ENCODE measurements at places on chromosomes 2 and 18.

DNA sequence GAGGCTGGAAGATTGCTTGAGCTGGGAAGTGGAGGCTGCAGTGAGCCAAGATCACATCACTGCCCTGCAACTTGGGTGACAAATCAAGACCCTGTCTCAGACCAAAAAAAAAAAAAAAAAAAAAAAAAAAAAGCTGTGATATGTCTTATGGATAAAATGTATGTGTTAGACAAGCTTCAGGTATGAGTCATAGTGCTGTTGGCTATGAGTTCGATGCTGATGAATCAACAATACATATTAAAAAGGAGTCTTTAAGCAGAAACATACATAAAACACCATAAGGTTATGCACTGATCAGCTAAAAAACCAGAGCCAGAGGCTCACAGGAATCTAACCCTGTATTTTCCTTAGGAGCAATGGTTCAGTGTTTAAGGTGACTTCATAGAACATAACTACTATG is 332.3 kb downstream of the NCKAP5 start:
- no peak for DNase-seq

GRCh38 chr2:131092458-131093005 is 728 bp downstream of the FAM168B start:
- no peak for DNase-seq

GRCh38 chr18:21100146-21100545 is 11.5 kb downstream of the ROCK1 start:
- no peak for DNase-seq

DNA sequence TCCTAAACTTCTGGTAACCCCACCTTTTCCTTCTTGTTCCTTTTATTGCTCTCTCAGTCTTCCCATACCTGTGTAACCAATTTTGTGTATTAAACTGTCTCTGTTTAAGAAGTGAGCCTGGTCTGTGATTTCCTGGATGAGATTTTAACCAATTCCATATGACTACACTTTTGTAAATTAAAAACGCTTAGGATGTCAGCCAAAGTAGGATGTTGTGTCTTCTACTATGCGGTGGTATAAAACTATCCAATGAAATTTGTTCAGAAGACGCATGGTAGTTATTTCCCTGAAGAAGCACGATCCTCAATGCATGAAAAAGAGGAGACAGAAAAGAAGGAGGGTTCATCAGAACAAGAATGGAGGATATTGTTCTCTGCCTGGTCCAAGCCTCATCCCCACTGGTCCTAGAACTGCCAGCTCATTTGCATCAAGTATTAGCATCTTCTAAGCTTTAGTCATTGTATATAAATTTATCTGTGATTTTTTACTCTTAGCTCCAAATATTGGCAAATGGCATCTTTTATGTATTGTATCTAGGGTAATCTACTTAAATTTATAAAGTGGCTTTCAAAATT is 127.4 kb downstream of the TGIF1 start:
- no peak for DNase-seq

- DNase-seq: no peak
Measured at GRCh38 chr2:27705851-27706622, 42.3 kb downstream of the SLC4A1AP start.

DNA sequence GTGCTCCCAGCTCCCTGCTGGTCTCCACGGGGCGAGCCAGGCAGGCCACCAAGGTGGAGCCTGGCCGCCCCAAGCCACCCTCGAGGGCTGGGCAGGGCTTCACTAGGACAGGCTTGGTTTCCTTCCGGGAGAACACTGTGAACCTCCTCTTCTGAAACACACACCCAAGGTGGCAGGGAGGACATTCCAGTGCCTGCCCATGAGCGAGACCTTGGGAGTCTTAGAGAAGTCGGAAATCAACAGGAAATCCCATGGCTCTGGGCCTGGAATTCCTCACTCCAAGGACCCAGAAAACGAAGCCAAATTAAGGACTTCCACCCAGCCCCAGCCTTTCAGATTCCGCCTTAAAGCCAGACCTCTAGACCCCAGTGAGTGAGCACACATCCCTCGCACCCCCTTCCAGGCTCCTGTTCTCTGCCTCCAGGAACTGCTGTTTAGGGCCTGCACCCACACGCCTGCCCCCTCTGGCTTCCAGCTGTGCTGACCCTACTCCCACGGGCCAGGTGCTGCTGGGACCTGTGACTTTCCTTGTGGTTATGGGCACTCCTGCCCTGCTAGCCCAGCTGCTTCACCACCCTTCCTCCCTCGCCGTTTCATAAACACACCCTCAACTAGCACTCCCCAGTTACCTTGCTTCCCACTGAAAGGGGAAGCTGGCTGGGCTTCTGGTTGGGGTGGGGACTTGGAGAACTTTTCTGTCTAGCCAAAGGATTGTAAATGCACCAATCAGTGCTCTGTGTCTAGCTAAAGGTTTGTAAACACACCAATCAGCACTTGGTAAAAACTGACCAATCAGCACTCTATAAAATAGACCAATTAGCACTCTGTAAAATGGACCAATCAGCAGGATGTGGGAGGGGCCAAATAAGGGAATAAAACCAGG is 13.7 kb downstream of the GPR17 start:
- no peak for DNase-seq

- DNase-seq: no peak
Measured at GRCh38 chr2:146523196-146523595, 1321.6 kb upstream of the ACVR2A start.

GRCh38 chr18:77316008-77316407 is 66.4 kb downstream of the GALR1 start:
- no peak for DNase-seq

GRCh38 chr2:105782123-105782522 is 37.4 kb downstream of the NCK2 start:
- no peak for DNase-seq

DNA sequence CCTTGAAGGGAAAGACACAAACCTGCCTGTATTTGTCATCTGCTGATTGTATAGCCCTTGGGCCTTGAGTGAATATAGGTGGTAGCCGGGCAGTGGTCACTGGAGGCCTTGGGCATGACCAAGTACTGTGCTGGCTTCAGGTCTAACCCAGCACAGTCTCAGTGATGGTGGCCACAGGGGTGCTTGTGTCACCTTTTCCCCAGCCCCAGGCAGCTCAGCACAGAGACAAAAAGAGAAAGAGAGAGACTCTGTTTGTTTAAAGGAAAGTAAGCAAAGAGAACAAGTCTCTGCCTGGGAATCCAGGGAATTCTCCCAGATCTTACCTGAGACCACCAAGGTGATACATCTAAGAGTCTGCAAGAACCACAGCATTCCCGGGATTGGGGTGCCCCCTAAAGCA is 39.4 kb upstream of the INPP4A start:
- no peak for DNase-seq

GRCh38 chr2:105778080-105778607 is 33.4 kb downstream of the NCK2 start:
- DNase-seq: no peak

DNA sequence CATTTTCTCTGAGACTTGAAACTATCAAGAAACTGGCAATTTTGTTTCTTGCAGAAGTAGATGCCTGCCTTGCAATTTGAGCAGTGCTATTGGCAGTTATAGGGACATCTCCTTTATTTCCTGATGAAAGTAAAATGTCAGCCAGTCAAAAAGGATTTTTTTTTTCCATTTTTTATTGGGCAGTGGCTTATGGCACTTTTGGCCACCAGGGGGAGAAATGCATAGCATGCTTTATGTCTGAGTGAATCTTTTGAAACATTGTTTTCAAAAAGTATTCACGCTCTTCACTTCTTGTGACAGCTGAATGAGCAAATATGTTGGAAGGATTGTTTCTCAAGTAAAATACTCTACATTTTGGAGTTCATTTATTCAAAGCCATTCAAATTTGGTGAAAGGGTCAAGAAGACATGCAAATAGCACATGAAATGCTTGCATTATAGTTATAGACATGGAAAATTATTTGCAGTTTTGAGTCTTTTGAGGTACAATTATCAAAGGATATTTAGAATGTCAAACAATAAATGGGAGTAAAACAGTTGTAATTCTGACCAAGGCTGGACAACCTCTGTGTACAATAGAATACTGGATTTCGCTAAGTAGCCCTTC is 491.0 kb downstream of the CDH2 start:
- no peak for DNase-seq

DNA sequence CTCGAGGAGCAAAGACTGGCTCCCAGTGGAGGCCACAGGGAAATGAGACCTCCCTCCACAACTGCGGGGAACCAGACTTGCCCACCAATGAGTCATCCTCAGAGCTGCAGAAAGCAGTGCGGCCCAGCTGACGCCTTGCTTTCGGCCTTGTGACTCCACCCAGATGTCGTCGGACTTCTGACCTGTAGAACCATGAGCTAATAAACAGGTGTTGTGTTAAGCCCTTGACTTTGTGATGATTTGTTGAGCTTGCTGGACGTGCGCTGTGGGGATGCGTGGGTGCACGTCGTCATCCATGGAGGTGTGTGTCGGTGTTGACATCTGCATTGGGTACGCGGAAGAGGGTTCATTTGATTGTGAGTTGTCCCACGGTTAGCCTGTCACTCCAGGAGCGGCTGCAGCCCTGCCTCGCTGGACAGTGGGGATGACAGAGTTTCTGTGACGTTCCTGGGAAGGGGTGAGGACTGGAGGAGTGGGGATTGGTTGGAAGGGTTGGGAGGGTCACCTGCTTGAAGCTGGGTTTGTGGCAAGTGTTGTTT is 154.1 kb downstream of the SH3BP4 start:
- DNase-seq: no peak

DNA sequence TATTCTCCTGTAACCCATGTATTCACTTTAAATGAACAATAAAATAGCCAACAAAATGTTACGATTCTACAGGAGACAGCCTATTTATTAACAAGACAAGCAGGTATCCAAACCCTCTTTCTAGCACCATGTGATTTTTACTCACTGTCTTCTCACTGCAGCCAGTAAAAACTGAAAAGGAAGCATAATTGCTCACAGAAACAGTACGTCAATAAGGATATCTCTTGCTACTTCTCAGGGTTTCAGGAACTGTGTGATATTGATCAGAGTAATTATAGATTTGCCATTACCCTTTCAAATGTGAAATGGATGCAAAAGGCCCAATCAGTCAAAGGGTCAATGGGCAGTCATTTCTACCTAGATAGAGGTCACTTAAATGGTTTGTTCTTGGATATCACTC is 1473.8 kb upstream of the DDX18 start:
- no peak for DNase-seq

GRCh38 chr2:183123959-183124221 is 353 bp upstream of the NUP35 start:
- no peak for DNase-seq

- no peak for DNase-seq
Measured at GRCh38 chr18:46461993-46462392, 195.0 kb downstream of the LOXHD1 start.

GRCh38 chr2:96792772-96793749 is 23.0 kb upstream of the CNNM3 start:
- DNase-seq: no peak

DNA sequence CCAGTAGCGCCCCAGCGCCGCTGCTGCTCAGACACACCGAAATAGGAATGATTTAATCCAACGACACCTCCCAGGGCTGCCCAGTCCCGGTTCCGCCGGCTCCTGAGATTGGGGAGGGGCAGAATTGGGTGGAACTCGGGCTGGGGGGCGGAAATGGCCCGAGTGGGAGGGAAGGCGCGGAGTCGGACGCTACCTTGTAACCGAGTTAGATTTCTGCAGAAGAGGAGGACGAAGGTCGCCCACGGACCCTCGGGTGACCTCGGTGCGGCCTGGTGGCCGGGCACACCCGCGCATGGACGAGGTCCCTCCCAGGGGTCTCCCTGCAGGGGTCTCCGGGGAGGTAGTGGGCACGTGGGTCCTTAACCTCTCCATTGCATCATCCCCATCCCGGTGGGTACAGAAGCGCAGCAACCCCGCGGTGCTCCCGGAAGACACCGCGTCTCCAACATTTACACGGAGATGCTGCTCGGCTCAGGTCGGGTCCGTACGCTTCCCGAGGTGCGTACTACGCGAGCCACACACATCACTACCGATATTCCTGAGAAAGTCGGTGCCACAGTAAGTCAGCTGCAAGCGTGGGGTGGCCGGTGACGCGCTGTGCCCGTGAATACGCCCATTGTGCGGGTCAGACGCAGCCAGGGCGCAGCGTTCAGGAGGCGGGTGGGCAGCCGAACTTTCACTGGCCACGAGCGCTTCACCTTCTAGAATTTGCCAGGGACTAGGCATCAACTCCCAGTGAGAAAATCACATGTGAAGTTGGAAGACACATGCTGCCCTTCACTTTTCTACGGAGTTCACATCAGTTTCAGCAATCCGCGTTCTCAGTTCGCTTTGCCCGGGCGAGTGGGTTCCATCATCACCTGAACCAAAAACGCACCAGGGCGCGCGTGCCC is 3.0 kb downstream of the ZNF516 start:
- DNase-seq: no peak

- DNase-seq: no peak
Measured at GRCh38 chr2:59233448-59233847, 992.3 kb upstream of the FANCL start.

DNA sequence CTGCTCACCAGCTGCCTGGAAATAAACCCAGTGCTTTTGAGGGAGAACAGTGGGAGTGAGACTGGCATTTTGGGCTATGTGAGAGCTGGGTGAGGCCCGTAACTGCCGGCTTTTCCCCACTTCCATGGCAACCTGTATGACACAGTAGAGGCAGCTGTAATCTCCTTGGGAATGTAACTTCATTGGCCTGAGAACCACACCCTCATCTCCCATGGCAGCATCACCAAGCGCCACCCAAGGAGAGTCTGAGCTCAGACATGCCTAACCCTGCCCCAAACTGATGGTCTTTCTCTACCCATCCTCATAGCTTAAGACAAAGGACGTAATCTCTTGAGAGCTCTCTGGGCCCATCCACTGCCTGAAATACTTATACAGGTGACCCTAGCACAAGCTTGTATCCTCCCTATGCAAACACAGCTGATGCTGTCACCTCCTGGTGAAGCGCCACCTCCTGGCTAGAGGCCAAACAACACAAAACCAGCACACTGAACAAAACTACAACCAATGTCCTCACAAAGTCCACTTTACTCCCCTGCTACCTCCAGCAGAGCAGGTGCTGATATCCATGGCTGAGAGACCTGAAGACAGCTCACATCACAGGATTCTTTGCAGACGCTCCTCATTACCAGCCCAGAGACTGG is 763.4 kb upstream of the NRXN1 start:
- no peak for DNase-seq

DNA sequence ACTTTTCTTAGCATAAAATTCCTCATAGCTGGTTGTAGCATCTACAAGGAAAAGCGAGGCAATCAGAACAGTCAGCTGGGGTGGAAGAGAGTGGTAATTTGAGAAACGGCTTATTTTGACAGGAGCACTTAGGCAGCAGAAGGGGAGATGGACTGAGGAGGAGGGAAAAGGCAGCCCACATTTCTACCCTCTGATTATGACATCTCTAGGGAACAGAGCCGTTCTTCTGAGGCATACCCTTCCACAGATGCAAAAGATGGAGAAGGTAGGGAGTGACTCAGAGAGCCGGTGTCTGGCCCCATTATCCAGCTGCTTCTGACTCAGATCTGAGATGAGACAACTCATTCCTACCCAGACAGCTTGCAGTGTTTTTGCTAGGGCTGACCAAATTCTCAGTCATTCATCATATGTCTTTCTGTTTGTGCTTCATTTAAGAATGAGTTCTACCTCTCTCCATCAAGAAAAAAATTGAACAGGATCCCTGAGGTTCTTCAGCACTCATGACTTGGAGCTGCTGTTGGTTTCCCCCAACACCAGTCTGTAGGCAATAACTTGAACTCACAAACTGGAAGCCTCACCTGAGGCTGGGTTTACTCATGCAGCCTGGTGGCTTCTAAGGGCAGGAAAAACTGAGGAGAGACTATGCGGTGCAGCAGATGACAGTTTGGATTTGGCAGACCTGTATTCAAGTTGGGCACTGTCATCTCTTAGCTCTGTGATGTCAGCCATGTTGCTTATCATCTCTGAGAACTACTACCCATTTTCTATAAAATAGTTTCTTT is 15.9 kb upstream of the SEC11C start:
- DNase-seq: no peak

GRCh38 chr18:7133181-7133580 is 15.6 kb upstream of the LAMA1 start:
- DNase-seq: no peak
